DMS 273 treated with DMSO at 0.1 percent for 48 hours (cell line): ENCODE measurements at places on chromosomes 1 and 21.

GRCh38 chr1:199705825-199706224 lies 321.7 kb upstream of the NR5A2 start:
- no peak for DNase-seq

- DNase-seq, result no peak
Measured at GRCh38 chr1:235943581-235944114, 76.9 kb upstream of the LYST start.

DNA sequence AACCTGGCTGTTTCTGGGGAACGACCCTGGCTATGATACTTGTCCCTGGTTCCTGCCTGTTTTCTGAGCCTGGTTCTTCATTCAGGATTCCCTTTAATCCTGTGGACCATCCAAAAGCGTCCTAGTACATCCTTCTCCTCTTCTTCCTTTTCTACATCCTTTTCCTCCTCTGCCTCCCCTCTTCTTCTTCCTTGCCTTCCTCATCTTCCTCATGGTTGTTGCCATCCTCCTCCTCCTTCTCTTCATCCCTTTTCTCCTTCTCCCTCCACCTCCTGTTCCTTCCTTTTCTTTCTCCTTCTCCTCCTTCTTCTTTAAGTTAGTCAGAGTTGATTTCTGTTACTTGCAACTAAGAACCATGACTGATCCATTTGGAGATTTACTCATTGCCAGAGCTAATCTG lies 197.8 kb downstream of the FOXD2 start:
- DNase-seq, result no peak

GRCh38 chr1:225445639-225446594 lies 18.1 kb upstream of the LBR start:
- DNase-seq, result no peak

DNA sequence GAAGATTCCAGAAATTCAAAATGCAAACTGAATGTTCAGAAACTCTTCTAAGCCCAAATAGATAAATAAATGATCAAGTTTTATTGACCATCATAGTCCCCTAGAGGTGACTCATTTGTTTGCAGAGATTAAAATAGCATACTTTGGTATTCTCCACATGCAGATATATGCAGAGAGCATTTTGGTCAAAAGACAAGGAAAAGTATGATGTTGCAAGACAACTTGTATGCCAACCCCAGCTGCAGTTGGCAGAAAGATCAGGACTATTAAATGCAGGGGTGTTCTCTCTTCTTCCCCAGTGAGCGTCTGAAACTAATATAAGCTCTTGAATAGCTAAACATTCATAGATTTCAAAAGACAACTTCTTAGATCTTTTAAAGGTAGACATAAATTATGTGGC lies 404.9 kb downstream of the LTN1 start:
- no peak for DNase-seq

- no peak for DNase-seq
Measured at GRCh38 chr1:7379441-7379971, 391.6 kb upstream of the VAMP3 start.

- no peak for DNase-seq
Measured at GRCh38 chr1:58936973-58937372, 153.1 kb upstream of the JUN start.

DNA sequence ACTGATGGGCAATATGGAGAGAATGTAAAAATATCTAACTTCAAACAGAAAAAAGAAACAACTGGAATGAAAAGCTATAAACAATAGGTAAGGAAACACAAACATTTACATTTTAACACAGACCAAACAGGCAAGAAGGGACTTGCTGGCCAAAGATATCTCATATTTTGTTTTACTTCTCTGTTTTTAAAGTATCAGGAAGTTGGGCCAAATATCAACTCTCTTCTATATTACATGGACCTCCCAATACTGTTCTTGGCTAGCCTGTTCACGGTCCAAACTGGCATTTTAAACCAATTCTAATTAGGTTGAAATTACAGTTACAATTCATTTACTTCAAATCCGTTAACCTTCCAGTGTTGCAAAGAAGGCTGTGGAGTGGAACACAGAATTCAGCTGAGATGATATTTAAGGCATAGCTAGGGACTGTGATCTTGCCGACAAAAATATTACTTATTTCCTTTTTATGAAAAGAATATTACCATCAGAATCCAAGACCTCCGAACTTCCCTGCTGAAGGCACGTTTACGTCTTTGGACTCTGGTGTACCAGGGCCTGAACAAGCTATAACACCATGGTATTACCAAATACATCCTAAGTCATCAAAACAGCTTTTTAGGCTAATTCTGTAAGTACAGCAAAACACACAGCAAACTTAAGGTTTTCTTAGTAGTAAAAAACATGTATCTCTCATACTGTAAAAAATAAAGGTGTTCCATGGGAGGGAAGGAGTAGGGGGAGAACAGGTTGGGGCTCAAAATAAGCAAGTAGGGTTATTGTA lies 165.4 kb downstream of the RUNX1 start:
- no peak for DNase-seq

GRCh38 chr21:34511181-34511580 lies 829 bp downstream of the KCNE1 start:
- no peak for DNase-seq

GRCh38 chr1:53210954-53211353 lies 9.5 kb downstream of the CZIB start:
- DNase-seq, result no peak

- DNase-seq, result no peak
Measured at GRCh38 chr1:40784771-40785151, 1.2 kb downstream of the KCNQ4 start.

DNA sequence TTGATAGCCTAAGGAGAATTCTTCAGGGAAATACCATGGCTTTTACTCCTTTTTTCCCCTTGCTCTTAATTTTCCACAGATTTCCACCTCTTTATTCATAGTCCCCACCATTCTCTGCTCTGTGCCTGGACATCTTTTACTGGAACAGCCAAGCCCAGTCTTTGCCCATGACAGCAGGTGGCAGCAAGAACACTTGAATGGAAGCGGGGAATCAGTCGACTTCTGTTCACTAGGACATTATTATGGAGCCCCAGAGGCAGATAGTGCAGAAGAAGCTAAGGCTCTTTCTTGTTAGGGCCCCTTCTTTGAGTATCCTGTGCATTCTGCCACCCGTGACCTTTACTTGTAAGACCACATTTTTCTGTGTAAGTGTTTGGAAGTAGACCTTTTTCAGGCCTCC lies 6.3 kb downstream of the OR14I1 start:
- DNase-seq, result no peak

DNA sequence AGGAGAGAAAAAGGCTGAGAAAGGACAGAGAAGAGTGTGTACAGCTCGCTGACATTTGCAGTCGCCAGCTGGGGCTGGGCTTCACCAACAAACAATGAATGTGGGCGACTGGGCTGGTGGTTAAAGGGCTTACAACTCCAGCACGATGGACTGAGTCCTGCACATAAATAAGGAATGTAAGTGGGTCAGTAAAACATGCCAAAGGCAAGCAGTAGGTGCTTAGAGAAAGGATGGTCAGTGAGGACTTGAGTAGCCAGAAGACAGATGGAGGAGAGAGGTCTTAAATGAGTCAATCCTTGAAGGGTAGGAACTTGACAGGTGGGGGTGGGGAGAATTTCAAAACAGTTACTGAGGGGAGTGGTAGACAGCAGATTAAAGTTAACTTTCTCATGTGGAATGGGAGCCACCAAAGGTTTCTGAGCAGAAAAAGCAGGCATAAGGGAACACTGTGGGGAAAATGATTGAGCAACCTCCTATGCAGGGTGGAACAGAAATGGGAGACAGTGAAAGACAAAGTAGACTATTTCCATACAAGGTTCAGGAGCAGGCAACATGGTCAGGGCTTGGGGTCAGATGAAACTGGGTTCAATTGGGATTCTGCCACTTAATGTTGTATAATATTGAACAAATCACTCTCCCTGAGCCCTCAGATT lies 37.4 kb downstream of the GADD45A start:
- no peak for DNase-seq

DNA sequence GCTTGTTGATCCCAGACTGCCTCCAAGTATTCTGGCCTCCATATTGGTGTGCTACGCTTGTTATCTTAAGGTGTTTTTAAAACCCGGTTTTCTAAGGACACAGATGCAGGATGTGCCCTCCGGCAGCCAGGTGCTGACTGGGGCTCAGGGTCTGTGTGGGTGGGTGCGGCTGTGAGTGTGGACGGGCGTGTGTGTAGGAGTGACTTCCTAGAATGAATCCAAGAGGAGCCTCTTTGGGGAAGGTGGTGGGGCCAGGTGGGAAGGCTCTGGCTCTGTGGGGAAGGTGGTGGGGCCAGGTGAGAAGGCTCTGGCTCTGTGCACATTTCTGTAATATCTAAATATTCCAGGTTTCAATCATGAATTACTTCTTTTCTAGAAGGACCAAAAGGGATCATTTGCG lies 12.8 kb upstream of the TSPEAR start:
- no peak for DNase-seq

DNA sequence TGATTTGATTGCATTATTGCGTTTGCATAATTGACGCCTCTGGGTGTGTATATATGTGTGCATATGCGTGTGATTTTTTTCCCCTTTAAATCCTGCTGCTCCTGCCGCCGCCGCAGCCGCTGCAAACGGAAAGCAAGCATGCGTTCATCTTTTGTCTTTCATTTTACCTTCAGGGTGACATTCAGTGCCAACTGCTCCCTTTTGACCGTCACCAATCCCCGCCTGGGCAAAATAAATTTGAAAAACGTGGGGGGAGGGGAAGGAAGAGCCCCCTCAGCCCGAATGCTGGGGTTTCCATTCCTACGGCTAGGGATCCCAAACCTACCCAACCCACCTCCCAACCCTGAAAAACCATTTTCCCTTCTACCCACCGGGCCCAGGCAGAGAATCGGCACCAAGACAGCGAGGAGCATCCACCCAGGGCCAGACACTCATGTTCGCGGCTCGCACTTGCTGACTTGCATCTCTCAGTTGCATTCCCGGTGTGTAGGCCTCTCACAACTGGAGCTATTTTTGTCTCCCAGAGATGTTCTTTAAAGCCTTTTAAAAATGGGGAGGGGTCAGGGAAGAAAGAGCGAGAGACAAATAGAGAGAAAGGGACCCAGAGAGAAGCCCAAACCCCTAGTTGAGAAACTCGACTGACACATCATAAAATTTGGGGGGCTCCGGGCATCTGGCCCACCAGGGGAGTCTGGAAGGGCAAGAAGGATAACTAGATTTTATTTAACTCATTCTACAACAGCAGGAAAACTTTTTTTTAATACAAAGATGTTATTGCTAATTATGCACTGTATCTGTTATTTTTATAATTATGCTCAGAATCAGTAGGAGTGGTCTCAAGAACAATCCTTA lies 367.1 kb upstream of the ESRRG start:
- DNase-seq, result no peak

DNA sequence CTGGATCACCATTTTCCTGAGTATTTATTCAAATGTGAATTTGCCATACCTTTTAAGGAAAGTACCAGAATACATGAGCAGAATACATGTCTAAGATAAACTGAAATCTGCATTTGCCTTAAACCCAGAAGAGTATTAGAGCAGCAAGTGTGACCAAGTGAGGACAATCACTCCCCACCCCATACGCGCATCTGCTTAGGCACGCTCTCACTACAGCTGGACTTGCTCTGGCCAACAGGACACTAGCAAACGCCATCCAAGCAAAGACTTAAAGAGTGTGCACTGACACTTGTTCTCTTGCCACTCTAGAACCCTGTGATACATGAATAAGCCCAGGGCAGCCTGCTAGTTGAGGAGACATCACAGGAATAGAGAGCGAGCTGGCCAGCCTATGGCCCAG lies 25.6 kb downstream of the NUP133 start:
- DNase-seq, result no peak

GRCh38 chr1:228163776-228164519 lies 1.7 kb upstream of the IBA57 start:
- DNase-seq, result no peak

- no peak for DNase-seq
Measured at GRCh38 chr1:225460737-225461532, 33.1 kb upstream of the LBR start.

GRCh38 chr1:65077369-65077768 lies 70.6 kb upstream of the AK4 start:
- no peak for DNase-seq

- no peak for DNase-seq
Measured at GRCh38 chr1:102100666-102101065, 103.9 kb upstream of the OLFM3 start.

DNA sequence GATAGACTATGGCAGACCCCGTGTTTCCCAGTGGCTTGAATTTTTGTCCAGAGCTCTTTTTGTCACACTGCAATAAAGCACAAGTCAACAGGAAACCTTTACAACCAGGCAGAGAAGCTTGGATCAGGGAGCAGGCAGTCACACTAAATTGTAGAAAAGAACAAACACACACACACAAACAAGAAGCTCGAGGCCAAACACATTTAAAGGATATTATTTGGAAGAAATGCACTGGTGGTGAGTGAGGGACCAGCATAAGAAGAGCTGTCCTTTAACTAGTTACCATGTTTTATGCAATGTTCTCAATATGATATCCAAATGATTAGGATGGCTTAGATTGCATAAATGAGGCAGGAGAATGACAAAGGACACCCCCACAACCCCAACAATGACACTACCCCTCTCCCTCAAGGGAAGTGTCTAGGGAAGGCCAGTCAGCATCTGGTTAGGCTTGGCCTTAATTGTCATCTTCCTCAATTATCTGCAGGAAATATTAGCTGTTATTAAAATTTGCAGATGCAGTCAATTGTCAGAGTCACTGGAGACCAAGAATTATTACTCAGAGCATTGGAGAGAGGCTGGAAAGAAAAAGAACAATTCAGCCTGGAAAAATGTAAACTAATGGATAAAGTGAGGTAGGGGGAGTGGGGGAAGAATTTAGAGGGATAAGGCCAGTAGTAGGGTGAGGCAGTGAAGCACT lies 35.3 kb downstream of the DDR2 start:
- DNase-seq, result no peak

- DNase-seq, result no peak
Measured at GRCh38 chr1:43387976-43388599, 1.5 kb downstream of the MED8 start.

GRCh38 chr21:35020902-35021301 lies 28.2 kb downstream of the RUNX1 start:
- no peak for DNase-seq

- no peak for DNase-seq
Measured at GRCh38 chr1:50308878-50309277, 114.4 kb downstream of the DMRTA2 start.

GRCh38 chr1:61368876-61369275 lies 286.5 kb downstream of the NFIA start:
- DNase-seq, result no peak
